Frontal cortex (tissue), 4 donors: ENCODE measurements at places on chromosomes 4 and X.

DNA sequence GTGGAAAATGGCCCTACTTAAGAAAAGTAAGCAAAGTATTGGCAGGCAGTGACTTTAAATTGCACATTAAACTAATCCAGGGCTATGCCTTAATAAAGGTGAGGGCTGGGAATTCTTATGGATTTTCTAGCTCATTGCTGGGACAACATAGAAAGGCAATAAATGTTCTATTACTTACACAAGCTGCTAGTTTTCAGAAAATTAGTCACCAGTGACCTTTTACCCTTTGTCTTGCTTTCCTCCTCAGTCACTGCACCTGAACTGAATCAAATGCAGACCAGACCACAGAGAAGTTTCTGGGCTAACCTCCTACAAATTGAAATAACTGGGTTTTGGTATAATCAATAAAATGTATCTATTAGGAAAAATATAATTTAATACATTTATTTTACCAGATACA lies 694.4 kb upstream of the FAM241A start:
- no peak for DNase-seq

- DNase-seq: no peak
Observed at GRCh38 chr4:18844726-18845125, 823.2 kb upstream of the LCORL start.

GRCh38 chr4:102610476-102610875 lies 109.3 kb downstream of the NFKB1 start:
- no peak for DNase-seq

DNA sequence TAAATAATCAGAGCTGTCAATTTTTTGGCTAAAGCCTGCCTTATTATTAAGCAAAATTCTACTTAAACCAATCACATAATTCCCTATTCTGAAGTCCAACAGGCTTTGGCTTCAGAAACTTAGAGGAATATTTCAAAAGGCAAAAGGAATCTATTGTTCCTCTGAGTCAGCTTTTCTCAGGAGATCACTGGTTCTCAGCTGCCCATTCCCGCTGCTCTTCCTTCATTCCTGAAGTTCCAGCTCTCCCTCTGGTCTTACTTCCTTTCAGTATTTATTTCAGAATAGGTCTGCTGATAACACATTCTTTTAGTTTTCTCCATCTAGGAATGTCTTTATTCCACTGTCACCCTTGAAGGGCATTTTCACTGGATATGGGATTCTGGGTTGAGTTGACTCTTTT lies 133.7 kb downstream of the SOWAHB start:
- DNase-seq: no peak

DNA sequence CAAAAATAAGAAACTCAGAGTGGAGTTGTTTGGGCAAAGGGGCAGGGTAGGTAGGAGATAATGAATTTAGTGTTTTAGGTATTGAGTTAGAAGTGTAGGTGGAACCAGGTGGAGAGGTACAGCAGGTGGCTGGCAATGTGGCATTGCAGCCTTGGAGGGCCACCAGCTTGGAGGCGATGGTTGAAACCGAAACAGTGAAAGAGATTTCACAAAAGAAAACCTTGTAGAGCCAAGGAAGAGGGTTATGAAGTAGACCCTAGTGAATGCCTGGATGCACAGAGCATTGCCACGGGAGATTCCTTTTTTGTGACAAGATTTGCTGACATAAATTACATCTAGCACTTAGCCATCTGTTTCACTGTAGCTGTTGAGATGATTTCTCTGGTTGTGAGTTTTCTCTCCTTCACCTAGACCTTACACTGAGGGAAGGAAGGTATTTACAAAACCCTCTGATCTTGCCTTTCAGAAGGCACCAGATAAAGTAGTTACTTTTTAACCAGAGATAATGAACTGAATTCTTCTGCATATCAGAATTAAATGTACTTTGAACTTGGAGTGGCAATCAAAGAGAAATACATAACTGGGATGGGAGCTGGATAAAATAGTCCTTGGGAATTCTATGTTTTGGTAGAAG lies 104.1 kb upstream of the CASK start:
- no peak for DNase-seq

GRCh38 chrX:25721564-25721963 lies 416.6 kb upstream of the MAGEB18 start:
- no peak for DNase-seq

- DNase-seq: no peak
Observed at GRCh38 chr4:22625311-22625710, 67.4 kb upstream of the GBA3 start.

GRCh38 chrX:46580613-46581012 lies 7.0 kb downstream of the CHST7 start:
- DNase-seq: no peak

- no peak for DNase-seq
Observed at GRCh38 chr4:48629458-48629857, 139.4 kb downstream of the ZAR1 start.

DNA sequence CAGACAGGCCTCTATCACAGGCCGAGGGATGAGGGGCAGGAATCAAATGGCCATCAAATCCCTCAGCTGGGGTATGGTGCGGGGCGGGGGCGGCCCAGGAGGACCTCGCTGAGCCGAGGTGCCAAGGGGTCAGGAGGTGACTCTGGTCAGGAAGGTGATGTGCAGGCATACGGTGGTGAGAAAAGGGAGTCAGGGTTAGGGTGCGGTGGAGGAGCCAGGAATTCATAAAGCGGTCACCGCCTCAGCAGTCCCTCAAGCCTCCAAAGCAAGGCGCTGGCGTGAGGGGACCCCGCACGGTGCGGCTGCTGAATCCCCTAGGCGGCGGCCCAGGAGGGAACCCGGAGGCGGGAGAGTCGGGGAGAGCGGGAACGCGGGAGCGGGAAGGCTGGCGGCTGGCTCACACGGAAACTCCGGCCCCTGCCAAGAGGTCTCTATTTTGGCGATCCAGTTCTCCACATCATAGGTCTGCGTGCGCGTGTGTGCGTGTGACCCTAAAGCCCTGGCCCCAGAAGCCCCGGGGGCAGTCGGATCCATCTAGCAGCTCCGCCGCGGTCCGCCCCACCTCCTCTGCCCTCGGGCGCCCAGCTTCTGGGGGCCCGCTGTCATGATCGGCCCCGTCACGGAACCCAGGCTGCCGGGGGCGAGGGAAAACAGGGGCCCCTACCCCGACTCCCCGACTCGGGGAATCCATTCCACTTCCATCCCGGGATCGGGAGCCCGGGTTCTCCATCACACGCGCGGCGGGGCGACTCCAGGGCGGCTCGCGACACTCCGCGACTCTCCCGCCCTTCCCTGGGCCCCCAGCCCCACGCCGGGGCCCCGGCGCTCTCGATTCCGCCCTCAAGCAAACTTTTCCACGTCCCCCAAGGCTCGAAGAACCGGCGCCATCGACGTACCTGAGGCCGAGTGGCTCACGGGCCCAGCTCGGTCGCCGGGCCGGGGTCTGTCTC lies 593 bp downstream of the ELF4 start:
- DNase-seq: no peak

GRCh38 chr4:85740431-85740861 lies 265.5 kb downstream of the ARHGAP24 start:
- DNase-seq: no peak
